ENCODE measurements at places on chromosomes 2 and 18.

DNA sequence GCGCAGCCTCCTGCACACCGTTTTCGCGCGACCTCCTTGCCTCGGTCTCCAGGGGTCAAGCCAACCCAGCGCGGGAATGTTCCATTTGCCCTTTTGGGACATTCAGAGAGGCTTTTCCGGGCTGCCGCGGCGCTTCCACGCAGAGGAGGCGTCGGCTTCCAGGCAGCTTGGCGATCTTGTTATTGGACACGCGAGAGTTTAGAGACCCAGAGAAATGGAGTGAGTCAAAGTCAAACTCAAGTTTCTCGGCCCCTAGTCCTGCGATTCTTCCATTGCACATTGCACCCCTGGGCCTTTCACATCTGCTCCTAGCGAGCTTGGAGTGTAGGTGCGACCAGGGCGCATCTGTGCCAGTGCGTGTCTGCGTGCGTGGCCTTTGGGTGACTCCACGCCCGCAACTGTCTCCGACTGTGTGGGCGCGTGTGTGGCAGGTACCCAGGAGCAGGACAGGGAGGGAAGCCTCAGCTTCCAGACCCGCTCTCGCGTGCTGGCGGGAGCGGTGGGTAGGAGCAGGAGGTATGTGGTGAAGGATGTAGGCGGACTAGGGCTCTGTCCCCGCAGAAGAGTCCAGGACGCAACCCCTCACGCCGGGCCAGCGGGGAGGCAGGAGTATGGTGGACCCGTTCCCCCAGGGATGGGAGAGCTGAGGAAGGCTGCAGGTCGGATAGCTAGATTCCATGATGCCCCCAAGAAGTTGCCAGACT lies 13.5 kb downstream of the SIX3 start:
- no peak for DNase-seq

GRCh38 chr18:75377258-75377657 lies 50.2 kb downstream of the SMIM21 start:
- no peak for DNase-seq

GRCh38 chr18:12515550-12515949 lies 107.8 kb downstream of the PRELID3A start:
- no peak for DNase-seq

GRCh38 chr2:140841141-140841540 lies 1289.7 kb downstream of the LRP1B start:
- no peak for DNase-seq

- no peak for DNase-seq
These were observed 265.1 kb downstream of the SH3BP4 start for GRCh38 chr2:235216901-235217300.

GRCh38 chr2:13686262-13686661 lies 946.3 kb upstream of the LRATD1 start:
- DNase-seq, result no peak

DNA sequence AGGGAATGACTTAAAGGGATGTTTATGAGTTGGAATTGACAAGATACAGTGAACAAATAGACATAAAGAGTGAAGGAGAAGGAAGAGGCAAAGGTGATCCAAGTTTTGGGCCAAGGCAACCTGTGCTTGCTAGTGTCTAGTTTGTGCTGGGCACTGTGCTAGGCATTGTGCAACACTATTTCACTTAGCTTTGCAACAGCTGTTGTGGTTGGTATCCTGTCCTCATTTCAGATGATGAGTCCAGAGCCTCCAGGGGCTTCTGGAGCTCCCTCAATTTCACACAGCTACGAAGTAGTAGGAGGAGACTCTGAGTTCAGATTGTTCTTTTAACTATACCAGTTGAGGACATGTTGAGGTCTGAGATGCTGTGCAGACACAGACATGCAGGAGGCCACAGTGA lies 18.1 kb upstream of the LOXHD1 start:
- DNase-seq, result no peak

DNA sequence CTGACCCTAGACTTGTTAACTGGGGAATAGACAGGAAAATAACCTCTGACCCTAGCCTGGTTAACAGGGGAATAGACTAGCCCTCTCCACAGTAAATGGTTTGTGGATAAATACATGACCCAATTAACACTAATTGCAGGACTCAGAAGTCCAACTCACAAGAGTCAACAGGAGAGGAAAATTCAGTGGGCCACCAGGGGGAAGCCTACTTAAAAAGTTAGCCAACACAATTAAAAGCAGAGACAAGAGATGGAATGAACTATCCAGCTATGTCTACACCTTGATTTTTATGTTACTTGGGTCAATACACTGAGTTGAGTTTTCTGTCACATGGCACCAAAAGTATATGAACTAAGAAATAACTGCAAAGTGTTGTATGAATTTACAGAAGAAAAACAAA lies 158.8 kb upstream of the SLC39A10 start:
- DNase-seq, result no peak

DNA sequence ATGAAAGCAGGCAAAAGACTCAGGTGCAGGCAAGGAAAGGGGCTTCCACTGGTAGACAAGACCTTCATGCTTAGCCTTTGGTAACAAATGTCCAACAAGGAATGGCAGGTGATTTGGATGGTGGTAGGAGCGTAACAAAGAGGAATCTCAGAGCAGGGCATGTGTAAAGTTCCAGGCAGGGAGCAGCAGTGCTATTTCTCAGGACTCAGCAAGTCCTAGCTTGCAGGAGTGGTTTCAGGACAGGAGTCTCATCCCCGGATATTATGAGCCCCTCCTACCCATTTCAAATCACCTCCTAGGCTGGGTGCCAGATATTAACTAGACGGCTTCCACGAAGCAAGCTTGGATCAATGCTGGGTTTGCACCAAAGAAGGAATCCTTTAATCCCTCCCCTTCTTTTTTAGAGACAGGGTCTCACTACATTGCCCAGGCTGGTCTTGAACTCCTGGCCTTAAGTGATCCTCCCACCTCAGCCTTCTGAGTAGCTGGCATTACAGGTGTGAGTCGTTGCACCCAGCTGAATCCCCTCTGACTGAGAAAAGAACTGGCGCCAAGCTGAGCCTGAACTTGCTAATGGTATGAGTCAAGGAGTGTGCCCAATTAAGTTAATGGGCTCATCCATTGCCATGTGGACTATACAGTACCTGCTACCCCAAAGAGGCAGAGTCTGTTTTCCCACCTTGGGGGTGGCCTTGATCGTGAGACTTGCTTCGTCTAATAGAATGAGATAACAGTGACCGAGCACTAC lies 190.3 kb downstream of the ARL4C start:
- DNase-seq, result no peak

DNA sequence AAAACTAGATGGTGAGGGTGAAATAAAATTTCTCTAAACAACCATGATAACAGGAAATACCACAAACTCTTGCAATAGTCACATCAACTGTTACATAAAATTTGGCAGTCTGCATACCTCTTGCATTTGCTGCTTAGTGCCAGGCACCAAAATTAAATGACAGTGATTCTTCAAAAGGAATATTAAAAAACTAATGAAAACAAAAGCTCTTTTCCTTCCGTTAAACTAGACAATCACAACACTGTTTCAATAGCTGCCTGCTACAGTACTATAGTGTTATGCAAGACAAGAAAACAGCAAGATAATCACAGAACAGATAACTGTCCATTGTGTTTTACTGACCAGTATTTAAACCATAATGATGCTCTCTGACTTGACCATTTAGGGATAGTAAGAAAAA lies 239.0 kb upstream of the SMAD7 start:
- DNase-seq, result no peak

- DNase-seq, result no peak
These were observed 145.0 kb downstream of the DAW1 start for GRCh38 chr2:228016402-228016801.

GRCh38 chr2:146814971-146815370 lies 1029.9 kb upstream of the ACVR2A start:
- DNase-seq, result no peak

GRCh38 chr2:45786836-45787357 lies 135.4 kb downstream of the PRKCE start:
- DNase-seq, result no peak

- peak; percentile 2 for DNase-seq
These were observed 179.2 kb downstream of the RIT2 start for GRCh38 chr18:42936289-42936688.

DNA sequence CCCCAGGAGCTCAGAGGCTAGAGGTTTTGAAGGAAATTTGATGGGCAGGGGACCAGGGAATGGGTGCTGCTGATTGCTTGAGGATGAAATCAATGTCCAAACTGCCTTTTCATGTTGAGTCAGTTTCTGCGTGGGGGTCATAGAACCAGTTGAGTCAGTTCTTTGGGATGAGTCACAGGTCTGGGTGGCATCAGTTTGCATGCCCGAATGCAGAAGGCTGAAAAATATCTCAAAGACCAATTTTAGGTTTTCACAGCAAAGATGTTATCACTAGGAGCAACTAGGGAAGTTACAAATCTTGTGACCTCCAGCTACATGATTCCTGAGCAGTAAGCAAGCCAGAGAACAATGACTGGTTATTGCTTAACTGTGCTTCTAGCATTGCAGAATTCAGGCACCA lies 1135.1 kb upstream of the CRIM1 start:
- no peak for DNase-seq

DNA sequence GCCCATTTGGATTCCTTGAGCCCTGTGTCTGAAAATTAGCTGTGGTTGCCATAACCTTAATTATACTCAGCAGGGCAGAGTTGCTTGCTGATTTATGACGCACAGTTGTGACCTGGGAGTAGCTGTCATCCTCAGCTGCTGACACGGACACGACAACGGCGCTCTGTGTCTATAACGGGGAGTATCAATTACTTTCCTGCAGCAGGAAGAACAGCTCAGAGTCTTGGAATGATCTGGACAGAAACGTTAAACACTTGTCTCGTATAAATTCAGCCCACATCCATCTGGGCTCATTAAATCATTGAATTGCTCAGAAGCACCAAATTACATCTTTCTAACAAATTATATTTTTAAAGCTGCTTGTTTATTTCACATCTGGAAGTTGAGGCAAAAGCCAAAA lies 116.3 kb downstream of the SEPTIN10 start:
- DNase-seq, result no peak

DNA sequence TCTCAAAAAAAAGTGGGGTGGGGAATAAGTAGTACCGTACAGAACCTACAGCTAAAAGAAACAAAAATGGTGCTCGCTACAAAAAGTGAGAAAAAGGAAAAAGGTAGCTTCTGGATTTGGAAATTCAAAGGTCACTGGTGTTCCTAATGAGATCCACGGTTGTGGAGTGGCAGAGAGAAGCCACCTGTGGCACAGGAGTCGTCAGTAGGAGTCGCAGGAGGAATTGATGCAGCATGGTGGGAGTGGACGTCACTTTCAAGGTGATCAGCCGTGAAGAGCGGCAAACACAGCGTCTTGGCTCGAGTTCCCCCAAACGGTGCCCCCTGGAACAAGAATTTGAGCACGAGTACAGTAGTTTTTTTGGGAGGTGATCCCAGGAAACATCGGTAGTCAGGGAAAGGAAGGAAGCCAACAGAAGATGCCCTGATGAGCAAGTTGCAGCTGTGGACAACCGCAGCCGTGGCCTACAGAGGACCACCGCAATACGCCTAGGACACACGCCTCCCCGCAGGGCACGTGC lies 1.4 kb upstream of the TTL start:
- DNase-seq, result peak; percentile 62

- DNase-seq, result no peak
These were observed 27.2 kb downstream of the PPP3R1 start for GRCh38 chr2:68225119-68225632.

Data from GM20000 (cell line).